ENCODE measurements at places on chromosomes 3 and 15.

DNA sequence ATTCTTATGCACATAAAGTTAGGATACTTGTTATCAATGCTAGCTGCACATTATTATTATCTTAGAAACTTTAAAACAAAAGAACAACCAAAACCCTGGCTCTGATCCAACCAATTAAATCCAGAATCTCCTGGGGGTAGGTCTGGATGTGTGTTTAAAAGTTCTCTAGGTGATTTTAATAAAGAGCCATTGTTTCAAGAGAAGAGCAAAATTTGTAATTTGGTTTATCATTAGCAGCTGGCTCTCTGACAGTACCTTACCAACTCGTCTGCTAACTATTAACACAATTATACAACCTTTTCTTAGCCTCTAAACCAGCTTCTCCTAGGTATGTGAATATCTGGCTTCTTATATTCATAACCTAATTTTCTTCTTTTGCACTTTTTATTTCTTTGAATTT, 68.9 kb downstream of the IFT80 start:
- DNase-seq, result no peak

DNA sequence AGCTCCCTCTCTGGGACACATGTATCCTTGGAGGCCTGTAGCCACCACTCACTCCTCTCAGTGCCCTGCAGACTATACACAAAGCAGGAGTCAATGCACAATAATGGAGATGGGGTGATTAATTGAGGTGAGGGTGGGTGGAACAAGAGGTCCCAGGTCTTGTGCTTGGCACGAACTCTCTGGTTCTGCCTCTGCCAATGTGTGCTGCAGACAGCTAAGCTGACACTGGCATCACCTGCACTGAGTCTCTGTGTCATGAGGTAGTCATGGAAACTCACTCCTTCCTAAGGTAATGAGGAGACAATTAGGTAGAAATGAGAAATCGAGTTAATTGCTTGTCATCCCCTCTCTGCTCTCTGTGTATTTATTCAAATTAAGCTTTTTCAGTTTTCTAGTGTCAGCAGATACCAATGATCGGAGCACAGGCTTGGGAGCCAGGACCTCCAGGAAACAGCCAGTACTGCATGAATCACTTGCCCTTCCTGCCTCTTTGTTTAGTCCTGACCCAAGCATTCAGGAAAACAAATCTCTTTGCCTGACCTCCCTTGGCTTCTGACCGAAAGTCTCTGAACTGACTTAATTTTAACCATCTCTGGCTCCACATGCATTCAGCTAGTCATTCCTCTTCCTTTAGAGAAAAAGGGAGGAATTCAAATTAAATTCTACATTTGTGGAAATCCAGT, 56.7 kb downstream of the DRD3 start:
- no peak for DNase-seq

DNA sequence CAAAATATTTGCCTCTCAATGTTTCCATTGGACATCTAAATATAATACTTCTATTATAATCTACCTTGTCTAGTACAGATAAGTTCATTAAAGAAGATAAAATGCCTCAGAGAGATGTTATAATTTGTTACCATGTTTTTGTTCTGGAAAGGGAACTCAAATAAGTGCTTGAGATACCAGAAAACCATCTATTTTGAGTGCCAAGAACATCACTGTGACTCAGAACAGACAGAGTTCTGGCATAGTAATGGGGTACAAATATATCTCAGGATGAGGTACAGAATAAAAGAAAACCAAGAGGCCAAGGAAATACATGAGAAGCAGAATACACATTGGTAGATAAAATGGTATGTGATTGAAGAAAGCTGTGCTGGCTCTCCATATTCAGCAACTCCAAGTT, 58.9 kb downstream of the IMPG2 start:
- no peak for DNase-seq

- DNase-seq, result no peak
These were observed 14.3 kb upstream of the LTF start for GRCh38 chr3:46479021-46479420.

GRCh38 chr3:37639922-37640321, 221.8 kb upstream of the CTDSPL start:
- DNase-seq, result no peak

GRCh38 chr3:123791898-123792297, 92.2 kb downstream of the MYLK start:
- DNase-seq, result no peak

GRCh38 chr15:96334017-96334704, 3.7 kb downstream of the NR2F2 start:
- no peak for DNase-seq

DNA sequence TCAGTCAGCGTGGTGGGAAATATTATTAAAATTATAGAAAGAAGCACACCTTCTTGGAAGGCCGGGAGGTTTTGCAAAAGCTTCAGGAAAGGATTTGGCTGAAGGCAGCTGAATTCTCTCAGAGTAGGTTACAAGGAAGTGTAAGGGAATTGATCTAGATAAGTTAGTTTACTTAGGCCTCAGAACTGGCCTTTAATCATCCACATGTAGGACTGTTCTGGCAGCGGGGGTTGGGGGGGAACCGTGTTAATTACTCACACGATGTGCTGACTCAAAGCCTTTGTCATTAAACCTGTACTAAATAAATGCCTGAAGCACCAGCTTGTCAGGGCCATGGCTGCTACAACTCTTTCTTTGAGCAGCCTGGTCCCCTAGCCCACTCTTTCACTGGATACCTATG, 12.8 kb downstream of the ASB14 start:
- no peak for DNase-seq

GRCh38 chr3:45186871-45187270, 39.2 kb downstream of the TMEM158 start:
- no peak for DNase-seq

GRCh38 chr15:35886765-35887164, 340.8 kb upstream of the DPH6 start:
- no peak for DNase-seq

GRCh38 chr3:177672252-177672911, 475.1 kb upstream of the TBL1XR1 start:
- DNase-seq, result no peak

DNA sequence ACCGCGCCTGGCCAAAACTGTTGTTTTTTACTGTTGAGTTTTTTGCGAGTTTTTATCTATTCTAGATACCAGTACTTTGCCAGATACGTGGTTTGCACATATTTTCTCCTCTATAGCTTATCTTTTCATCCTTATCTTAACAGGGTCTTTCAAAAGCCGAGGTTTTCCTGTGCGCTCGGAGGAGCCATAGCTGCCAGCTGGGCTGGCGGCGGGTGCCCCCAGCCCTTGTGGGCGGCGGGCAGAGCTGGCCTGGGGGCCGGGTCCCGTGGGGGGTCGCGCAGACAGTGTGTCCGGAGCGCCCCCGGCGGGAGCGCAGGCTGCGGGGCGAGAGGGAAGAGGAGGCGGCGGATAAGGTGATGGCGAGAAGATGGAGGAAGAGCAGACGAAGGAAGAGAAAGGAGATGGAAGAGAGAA, 11.1 kb upstream of the EIF4A2 start:
- no peak for DNase-seq

- DNase-seq, result no peak
These were observed 158.2 kb downstream of the VPS8 start for GRCh38 chr3:184970186-184970585.

- DNase-seq, result no peak
These were observed 42.4 kb downstream of the C3orf20 start for GRCh38 chr3:14717307-14717706.

GRCh38 chr3:43764471-43764870, 73.7 kb downstream of the ABHD5 start:
- DNase-seq, result no peak

DNA sequence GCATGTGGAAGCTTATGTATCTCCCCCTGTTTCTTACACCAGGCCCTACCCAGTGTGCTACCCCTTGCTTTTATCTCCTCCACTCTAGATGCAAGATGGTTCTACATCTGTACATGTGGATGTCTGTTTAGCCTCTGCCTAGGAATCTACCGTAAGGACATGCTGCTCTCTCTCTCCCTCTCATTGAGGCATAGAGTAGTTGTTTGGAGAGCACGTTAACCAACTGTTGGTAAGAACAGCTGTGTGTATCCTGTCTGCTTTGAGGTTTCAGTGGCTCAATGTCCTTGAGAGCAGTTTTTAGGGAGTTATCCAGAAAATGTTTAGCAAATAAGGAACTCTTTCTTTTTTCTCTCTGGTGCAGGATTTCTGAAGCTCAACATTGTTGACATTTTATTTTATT, 152.8 kb downstream of the DNAJB8 start:
- no peak for DNase-seq

DNA sequence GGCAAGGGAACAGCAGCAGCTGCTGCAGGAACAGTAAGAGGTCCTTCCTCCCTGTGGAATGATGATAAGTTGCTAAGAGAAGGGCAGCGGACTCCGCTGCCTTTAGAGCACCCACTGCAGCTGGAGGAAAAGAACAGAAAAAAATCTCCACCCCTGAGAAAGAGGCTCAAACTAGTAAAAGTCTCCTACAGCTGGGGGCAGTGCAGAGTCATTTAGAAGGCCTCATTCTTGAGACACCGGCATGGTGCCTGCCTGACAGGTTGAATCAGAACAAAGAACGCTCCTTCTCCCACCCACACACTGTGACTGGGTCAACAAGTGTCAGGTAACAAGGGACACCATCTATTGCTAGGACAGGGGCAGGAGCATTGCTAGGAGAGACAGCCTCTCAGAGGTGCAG, 188.4 kb downstream of the ABHD5 start:
- no peak for DNase-seq

DNA sequence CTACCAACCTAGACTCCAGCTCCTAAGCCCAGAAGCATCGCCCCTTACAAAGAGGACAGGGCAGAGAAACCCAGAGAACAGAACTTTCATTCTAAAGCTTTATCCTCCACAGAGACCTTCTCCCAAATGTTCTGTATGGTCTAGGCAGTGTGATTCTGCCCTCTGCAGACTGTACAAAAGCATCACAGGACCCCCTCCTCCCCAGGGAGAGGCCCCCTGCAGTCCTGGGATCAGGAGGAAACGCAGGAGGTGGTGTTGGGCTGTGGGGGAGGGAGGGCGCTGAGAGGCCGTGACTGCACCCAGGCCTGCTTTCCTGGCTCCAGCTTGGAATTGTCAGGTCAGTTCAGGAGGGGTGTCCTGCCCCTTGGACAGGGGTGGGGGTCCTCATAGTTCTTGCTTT, 101.3 kb downstream of the DGKG start:
- DNase-seq, result no peak

DNA sequence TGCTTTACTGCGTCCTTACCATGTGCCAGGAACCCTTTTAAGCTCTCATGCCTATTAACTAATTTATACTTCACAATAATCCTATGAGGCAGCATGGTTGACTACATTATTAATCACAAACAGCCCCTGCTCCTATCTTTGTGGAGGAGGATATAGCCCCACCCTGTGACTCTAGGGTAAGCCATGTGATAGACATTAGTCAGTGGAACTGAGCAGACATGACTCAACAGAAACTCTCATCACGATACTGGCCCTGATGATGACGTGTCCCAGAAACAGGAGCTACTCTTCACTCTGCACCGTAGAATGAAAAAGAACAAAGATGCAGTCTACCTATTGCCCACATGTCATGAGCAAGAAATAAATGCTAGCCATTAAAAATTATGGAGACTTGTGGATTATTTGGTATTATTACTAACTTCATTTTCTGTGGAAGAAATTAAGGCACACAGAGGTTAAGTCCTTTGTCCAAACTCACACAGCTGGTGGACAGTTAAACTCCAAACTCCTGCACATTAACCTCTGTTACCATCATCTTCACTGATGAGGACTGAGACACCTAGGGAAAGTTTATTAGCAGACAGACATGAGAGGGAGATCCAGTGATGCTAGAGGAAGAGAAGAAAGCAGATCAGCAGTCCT, 51.2 kb downstream of the CFAP20DC start:
- no peak for DNase-seq

GRCh38 chr3:13145131-13145825, 72.0 kb upstream of the IQSEC1 start:
- DNase-seq, result no peak

- DNase-seq, result no peak
These were observed 165.4 kb upstream of the ARPP21 start for GRCh38 chr3:35473956-35474355.

DNA sequence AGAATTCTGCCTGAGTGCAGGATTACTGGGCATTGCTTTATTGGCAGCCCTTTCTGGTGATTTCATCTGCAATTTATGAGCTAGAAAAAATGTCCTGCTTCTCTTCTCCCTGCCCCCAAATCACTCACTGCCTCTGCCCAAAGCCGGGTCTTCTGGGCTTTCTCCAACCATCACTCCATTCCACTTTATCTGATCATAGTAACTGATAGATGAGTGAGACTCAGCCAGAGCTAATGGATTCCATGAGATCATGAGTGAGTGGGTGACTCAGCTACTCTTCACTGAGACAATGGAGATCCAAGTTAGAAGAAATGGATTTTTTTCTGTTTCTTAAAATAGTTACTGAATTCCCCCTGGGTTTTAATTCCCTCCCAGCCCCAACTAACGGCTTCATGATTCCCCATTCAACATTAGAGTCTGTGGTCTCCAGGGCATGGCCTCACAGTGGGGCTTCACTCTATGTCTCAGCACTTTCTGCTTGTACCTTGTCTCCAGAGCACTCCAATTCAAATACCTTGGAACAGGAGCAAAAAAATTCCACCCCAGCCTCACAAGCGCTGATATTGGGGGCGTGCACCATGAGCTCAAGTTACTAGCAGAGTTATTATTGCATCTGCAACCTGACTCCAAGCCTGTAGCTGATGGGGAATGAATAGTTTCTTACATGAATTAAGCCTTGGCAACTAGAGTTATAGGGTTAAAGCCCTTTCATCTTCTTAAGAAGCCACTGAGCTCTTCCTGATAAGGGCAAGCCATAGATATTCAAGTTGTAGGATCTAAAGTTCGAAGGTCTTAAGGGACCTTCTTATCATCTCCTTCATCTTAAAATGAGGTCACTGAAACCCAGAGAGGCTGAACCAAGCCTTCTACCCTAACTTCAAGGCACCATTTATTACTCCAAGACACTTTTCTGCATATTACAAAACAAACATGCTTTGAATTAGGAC, 85.9 kb downstream of the AGBL1 start:
- DNase-seq, result no peak

DNA sequence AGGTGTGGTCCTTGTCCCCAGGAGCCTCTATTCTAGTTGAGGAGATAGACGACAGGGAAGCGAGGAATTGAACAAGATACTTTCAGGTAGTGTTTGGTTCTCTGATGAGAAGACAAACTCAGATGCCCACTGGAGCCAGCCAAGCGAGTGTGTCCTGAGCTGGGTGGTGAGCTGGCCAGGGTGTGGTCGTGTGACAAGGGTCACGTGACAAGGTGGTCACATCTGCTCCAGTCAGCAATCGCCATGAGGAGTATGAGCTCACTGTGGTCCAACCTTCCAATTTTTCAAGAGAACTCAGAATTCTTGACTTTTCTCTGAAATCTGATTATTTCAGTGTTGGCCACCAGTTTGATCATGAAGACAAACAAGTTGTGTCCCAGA, 39.5 kb downstream of the SLC6A6 start:
- no peak for DNase-seq

DNA sequence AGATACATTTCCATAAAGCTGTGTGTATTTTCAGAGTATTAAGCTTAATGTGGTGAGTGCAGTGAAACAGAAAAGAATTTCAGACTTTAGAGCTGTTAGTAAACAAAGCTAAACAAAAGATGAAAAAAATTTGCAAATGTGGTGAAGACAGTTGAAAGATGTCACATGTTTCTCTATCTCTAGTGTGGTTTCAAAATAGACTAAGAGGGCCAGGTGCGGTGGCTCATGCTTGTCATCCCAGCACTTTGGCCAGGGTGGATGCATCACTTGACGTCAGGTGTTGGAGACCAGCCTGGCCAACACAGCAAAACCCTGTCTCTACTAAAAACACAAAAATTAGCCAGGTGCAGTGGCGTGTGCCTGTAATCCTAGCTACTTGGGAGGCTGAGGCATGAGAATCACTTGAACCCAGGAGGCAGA, 466.0 kb upstream of the NR2F2 start:
- DNase-seq, result no peak
